ENCODE measurements at places on chromosomes 4 and X. TPM values are rescaled to one million over a fixed set of nuclear protein-coding genes. Genes with fewer than 3 reads are reported as not detected.

SLBP gene
- total RNA-seq, result 45.2 TPM

ZNF157 gene
- 0.12 TPM for total RNA-seq

RBM47 gene
- 0.38 TPM for total RNA-seq

KDM5C gene
- 50.3 TPM for total RNA-seq

IL2RG gene
- total RNA-seq, result not detected

ZNF630 gene
- 1.5 TPM for total RNA-seq

SPANXA2 gene
- total RNA-seq, result not detected

OSTC gene
- total RNA-seq, result 291 TPM

SLC10A4 gene
- total RNA-seq, result not detected

MAGED1 gene
- total RNA-seq, result 187 TPM

AADAT gene
- total RNA-seq, result 2.3 TPM

ZNF718 gene
- 3.6 TPM for total RNA-seq

FSTL5 gene
- not detected for total RNA-seq

ANOS1 gene
- 11.7 TPM for total RNA-seq

UGT2B10 gene
- total RNA-seq, result not detected

GLOD5 gene
- total RNA-seq, result not detected

TNMD gene
- total RNA-seq, result not detected

PAK3 gene
- 3.5 TPM for total RNA-seq

TEX13D gene
- not detected for total RNA-seq

TCP11X2 gene
- not detected for total RNA-seq

SPANXN4 gene
- total RNA-seq, result not detected

CRMP1 gene
- 0.08 TPM for total RNA-seq

ENPEP gene
- total RNA-seq, result 0.08 TPM

MAP7D2 gene
- total RNA-seq, result not detected

ANTXR2 gene
- total RNA-seq, result 133 TPM

LIMCH1 gene
- total RNA-seq, result 77.9 TPM

VEGFD gene
- total RNA-seq, result under 0.01 TPM

CISD2 gene
- total RNA-seq, result 46.8 TPM

XAGE1B gene
- not detected for total RNA-seq

ATG4A gene
- 5.4 TPM for total RNA-seq

RGN gene
- total RNA-seq, result 5.6 TPM

BEND2 gene
- total RNA-seq, result not detected

POF1B gene
- not detected for total RNA-seq

BANK1 gene
- 0.08 TPM for total RNA-seq

GPC3 gene
- 26.6 TPM for total RNA-seq

ASB11 gene
- total RNA-seq, result not detected

CFAP99 gene
- not detected for total RNA-seq

CT83 gene
- not detected for total RNA-seq

PRSS48 gene
- total RNA-seq, result not detected

ZDHHC15 gene
- total RNA-seq, result 0.38 TPM

TMPRSS11A gene
- total RNA-seq, result not detected

HELT gene
- not detected for total RNA-seq

ATOH1 gene
- not detected for total RNA-seq

SYN1 gene
- total RNA-seq, result 0.08 TPM

PCDH19 gene
- under 0.01 TPM for total RNA-seq

NDNF gene
- total RNA-seq, result not detected

HDX gene
- total RNA-seq, result 2.9 TPM

RNF128 gene
- 1.6 TPM for total RNA-seq

SGMS2 gene
- total RNA-seq, result 83.4 TPM

CPE gene
- 74.6 TPM for total RNA-seq

ART3 gene
- total RNA-seq, result not detected

SH2D1A gene
- total RNA-seq, result not detected

IGSF1 gene
- total RNA-seq, result not detected

UGT2A1 gene
- total RNA-seq, result not detected

ETDB gene
- not detected for total RNA-seq

RS1 gene
- not detected for total RNA-seq

BMP3 gene
- under 0.01 TPM for total RNA-seq
